Large intestine (tissue), 12 donors: ENCODE measurements at places on chromosomes 5 and 9. TPM values are rescaled to one million over a fixed set of nuclear protein-coding genes. Genes with fewer than 3 reads are reported as not detected.
A peak's percentile ranks its signal among the peaks of the same experiment; 100 is the strongest.

Gene MEF2C
- polyA plus RNA-seq: 14.4 TPM

GRCh38 chr9:125110464-125110863 lies 32.9 kb downstream of the SCAI start:
- no peak for DNase-seq

Gene TLR4
- polyA plus RNA-seq: 6.2 TPM

Gene INIP
- 23.7 TPM for polyA plus RNA-seq

DNA sequence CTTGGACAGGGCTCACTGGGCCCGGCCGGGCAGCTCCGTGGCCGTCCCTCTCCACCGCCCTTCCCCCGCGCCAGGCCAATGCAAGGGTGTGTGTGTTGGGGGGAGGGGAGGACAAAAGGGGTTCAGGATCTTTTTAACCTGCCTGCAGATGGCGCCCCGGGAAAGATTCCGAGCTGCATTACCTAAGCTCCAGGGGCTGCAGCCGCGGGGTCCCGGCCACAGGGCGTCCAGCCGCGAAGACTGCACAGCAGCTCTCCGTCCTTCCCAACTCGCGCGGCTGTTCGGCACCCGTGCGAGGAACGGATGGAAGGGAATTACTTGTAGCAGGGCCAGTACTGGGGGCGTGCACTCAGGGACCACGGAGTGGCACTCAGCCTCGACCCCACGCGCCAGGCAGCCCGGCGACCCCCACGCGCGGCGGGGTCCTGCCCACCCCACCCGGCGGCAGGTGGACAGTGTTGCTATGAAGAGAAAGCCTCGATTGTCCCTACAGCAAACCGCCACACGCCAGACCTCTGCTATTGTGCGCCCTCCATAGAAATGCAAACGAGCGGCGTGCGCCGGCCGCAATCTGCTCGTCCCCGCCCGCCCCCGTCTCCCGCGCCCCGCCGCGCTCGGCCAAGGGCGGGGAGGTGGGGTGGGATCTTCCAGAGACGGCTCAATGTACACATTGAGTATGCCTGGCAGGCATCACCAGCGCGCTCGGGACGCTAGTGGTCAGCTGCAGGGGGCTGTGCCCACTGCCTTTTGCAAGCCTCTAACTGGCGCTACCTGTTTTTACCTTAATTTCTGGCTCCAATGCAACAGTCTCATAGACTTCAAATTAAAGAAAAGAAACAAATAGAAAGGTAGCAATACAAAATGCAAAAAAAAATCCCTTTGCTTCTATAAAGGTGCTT lies 796 bp upstream of the GADD45G start:
- DNase-seq: peak; percentile 90

DNA sequence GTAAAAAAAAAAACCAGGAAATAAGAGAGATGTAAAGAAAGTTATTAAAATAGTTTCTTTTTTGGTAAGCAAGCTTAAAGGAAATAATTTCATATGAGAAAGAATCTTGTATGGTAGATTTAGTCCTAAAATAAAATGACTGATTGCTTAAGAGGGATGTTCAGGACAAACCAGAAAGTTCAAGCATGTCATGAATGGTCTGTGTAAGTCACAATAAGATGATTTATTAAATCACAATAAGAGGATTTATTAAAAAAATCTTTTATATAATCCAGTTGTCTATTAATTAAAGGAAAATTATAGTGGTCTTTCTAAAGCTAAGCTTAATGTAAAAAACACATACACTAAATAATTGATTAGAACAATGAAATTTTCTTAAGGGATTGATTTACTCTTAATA lies 91.8 kb upstream of the OR13F1 start:
- no peak for DNase-seq

DNA sequence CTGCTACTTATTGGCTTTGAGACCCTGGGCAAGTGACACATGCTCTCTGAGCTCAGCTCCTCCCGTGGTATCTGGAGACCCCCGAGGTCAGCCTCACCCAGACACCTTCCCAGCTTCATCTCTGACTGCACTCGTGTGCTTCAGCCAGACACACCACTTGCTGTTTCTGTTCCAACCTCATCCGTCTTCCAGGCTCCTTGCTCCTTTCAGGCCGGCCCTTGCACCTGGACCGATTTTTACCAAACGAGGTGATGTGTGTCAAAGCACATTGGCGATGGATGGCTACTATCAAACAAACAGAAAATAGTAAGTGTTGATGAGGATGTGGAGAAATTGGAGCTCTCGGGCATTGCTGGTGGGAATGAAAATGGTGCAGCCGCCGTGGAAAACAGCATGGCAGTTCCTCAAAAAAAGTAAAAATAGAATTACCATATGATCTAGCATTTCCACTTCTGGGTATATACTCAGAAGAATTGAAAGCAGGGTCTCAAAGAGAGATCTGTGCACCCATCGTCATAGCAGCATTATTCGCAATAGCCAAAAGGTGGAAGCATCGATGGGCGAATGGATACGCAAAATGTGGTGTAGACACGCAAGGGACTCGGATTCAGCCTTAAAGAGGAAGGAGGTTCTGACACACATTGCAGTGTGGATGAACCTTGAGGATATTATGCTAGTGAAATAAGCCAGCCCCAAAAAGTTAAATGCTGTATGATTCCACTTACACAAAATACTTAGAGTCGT lies 96.1 kb upstream of the IER5L start:
- no peak for DNase-seq

DNA sequence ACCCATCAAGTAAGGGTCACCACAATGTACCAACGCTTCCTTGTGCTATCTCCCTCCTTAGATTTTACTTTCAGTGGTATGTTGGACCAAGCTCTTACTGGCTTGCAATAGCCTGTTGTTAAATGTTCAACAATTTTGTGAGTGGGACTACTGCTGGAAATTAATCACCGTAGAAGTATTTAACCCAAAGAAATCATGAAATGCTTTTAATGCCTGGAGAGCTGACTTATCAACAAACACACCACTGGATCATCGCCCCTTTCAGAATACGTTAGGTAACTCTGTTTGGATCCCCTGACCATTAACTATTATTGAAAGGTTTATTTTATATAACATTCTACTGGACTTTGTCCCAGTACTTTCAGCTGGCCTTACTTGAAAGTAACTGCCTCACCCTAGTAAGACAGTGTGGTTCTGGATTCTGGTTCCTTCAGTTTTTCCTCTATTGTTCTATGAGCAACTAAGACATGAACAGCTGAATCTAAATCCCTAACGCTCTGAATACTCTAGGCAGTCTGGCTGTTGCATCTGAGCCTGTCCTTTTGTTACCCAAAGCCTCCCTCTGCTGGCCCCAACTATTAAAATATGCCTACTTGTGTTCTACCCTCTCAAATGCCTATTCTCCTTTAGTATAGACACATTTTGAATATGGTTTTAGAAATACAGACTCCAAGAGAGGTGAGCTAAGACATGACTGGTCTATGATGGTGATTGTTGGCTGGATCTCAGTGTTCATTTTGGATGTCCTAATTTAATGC lies 1203.4 kb upstream of the DMAC1 start:
- DNase-seq: no peak

- no peak for DNase-seq
Observed at GRCh38 chr5:76469656-76470290, 66.7 kb downstream of the IQGAP2 start.

DNA sequence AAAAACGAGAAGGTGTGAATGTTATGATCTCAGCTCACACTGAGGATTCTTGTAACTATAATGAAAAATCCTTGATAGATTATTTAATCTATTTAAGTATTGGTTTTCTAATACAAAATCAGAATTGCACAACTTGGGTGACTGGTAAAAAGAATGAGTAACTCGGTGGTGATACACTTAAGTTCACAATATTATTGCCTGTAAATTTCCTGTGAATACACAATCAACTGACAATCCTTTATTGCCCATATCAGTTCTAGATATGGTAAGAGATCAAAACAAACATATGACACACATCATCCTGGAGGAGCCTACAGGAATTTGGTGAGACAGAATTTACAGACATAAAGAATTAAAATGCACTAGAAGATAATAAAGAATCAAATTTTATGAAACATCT lies 14.1 kb upstream of the LURAP1L start:
- DNase-seq: no peak

GRCh38 chr5:147699496-147700088 lies 82.9 kb downstream of the JAKMIP2 start:
- no peak for DNase-seq

Gene PCDHGC5
- 0.39 TPM for polyA plus RNA-seq

GRCh38 chr9:108272349-108272899 lies 583.4 kb downstream of the ACTL7B start:
- DNase-seq: peak; percentile 54

DNA sequence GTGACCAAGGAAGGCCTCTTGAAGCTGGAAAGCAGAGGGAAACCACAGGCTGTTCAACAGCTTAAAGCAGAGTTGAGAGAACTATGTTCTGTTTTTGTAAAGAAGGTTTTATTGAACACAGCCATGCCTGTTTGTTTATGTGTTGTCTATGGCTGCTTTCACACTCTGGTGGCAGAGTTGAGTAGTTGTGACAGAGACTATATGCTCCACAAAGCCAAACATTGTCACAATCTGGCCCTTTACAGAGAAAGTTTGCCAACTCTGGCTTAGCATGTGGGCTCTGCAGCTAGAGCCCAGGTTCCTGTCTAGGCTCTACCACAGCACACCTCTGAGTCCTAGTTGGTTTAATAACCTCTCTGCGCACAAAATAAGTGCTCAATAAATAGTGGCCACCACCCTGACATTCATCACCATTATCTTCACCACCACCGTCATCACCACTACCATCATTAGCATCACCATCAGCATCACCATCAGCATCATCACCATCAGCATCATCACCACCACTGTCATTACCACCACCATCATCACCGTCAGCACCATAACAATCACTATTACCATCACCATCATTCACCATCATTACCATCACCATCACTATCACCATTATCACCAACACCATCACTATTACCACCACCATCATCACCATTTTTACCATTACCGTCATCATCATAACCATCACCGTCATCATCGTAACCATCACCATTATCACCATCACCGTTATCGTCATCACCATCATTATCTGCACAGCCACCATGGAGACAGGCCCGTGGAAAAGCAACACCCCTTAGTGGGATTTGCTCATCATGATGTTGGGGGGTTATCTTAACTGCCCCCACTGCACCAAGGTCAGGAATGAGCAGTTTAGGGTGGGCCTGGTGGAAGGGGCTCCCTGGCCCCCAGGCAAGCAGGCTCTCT lies 18.3 kb downstream of the AKNA start:
- no peak for DNase-seq
